ENCODE measurements at places on chromosomes 2 and 18. TPM values are rescaled to one million over a fixed set of nuclear protein-coding genes. Genes with fewer than 3 reads are reported as not detected.
A peak's percentile ranks its signal among the peaks of the same experiment; 100 is the strongest.

- DNase-seq: no peak
- no peaks in the 10 kb centered on the region for H3K36me3 ChIP-seq
- H3K27me3 ChIP-seq: peaks cover 3% of the 10 kb centered on the region
- no peak overlapping the region for H3K27ac ChIP-seq
Observed at GRCh38 chr2:191991442-191991841, 144.6 kb upstream of the CAVIN2 start.

The POTEI gene
- total RNA-seq: not detected

The REEP1 gene
- total RNA-seq: not detected

- no peak for DNase-seq
- no peaks in the 10 kb centered on the region for H3K36me3 ChIP-seq
- H3K27me3 ChIP-seq: peaks cover 21% of the 10 kb centered on the region
Observed at GRCh38 chr2:203470371-203470770, 64.7 kb downstream of the RAPH1 start.

DNA sequence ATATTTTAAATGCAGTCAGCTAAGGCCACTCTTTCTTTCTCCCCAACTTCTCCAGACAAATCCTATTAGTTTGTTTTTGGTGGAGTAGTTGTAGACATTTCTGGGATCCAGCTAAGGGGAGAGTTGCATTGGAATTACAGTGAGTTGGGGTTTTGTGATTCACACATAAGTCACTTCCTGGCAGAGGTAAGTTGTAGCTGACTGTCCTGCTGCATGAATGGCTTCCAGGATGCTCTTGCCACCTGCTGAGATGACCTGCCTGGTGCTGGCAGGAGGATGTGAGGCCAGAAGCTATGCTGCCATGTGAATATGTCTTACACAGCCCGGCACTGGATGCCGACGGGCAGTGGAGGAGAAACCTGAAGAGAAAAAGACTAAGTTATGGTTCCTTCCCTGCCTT is 243.7 kb downstream of the TDRD15 start:
- H3K36me3 ChIP-seq: no peaks in the 10 kb centered on the region
- no peak overlapping the region for H3K27ac ChIP-seq
- no peaks in the 10 kb centered on the region for H3K4me1 ChIP-seq
- DNase-seq: no peak
- H3K27me3 ChIP-seq: no peaks in the 10 kb centered on the region

The CYP27C1 gene
- total RNA-seq: not detected

The MATN3 gene
- total RNA-seq: not detected

- no peak overlapping the region for H3K27ac ChIP-seq
- H3K36me3 ChIP-seq: no peaks in the 10 kb centered on the region
- H3K4me1 ChIP-seq: no peaks in the 10 kb centered on the region
Observed at GRCh38 chr2:71831193-71831577, 316.5 kb downstream of the CYP26B1 start.

The STK39 gene
- 29.4 TPM for total RNA-seq

The PAX8 gene
- 1.6 TPM for total RNA-seq

The IL1B gene
- total RNA-seq: not detected

- DNase-seq: no peak
- peaks cover 19% of the 10 kb centered on the region for H3K36me3 ChIP-seq
Observed at GRCh38 chr2:190202604-190203003, 117.0 kb downstream of the HIBCH start.

DNA sequence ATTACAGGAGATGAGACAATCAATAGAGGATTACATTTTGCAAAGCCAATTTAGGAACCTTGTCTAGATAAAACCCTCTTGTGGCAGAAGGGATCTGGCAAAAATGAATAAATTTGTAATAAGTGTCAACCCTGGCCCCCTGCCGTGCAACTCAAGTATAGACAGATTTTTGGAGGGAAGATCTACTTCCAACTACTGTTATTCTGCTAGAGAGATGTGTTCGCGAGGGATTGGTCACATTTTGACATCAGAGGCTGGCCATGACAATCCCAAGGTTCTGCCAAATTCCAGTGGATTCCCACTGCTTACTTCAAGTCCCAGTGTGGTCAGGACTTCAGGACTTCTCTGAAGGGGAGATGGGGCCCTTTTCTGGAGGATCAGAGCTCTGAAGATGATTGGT is 192.6 kb downstream of the SH3RF3 start:
- H3K27me3 ChIP-seq: peaks cover 65% of the 10 kb centered on the region
- H3K4me3 ChIP-seq: no peak overlapping the region
- no peak for DNase-seq

DNA sequence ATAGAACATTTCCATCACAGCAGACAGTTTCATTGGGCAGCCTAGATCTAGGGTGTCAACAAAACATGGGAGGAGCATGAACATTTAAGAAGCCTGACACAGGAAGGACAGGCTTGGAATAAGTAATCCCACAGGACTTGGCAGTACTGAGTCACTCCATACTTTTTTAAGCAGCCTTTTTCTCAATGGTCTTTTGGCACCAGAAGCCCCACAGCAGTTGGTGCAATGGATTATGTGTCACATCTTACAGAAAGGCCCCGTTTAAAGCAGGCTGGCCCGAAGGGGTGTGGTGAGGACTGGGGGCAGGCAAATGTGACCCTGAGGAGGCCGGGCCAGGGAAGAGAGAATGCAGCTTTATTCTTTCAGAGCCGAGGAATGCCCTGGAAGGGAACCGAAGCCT is 26.6 kb downstream of the SPTBN1 start:
- H3K36me3 ChIP-seq: no peaks in the 10 kb centered on the region
- H3K27ac ChIP-seq: no peak overlapping the region
- no peak overlapping the region for H3K4me3 ChIP-seq
- no peak for DNase-seq
- no peaks in the 10 kb centered on the region for H3K4me1 ChIP-seq

The DSG4 gene
- not detected for total RNA-seq

DNA sequence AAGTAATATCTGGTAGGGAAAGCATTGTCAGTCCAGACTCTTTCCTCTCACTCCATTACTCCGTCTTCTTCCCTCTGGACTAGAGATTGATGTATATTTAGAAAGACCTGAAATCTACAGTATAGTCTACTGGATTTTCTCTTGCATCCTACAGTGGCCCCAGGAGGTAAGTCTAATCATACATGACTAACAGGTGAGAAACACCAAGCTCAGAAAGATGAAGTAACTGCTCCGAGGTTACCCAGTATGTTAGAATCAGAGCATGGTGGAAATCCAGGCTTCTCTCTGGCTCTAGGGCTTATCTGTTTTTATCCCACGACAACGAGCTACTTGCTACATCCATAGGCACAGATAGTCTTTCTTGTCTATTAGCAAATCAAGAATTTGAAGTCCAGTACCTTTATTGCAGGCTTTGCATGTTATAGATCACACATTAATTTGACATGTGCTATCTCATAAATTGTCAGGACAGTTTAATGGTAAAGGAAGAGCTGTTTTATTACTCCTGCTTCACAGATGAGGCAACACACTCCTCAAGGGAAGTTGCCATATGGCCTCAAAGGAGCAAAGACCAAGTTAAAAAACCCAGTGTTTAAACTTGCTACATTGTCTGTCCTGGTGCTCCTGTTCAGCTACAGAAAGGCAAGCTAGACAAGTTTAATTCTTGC is 484.3 kb downstream of the THSD7B start:
- no peak for DNase-seq
- H3K27me3 ChIP-seq: no peaks in the 10 kb centered on the region
- H3K27ac ChIP-seq: no peak overlapping the region
- H3K36me3 ChIP-seq: no peaks in the 10 kb centered on the region
- no peaks in the 10 kb centered on the region for H3K4me1 ChIP-seq

DNA sequence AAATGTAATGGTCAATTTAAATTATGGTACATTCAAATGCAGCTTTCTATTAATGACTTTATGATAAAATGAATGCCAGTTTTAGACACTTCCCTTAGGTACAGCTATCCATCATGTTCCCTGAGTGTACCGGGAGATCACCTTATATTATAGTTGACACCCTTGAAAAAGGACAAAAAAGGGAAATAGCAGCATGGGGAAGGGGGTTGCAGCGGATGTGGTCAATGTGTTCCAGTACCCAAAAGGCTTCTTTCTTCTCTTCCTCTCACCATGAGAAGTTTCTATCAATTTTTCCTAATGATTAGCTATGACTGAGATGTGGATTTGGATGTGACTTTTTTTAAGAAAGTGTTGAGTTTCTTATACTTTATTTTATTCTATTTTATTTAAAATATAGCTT is 154.4 kb downstream of the CCDC85A start:
- H3K27ac ChIP-seq: no peak overlapping the region
- H3K27me3 ChIP-seq: no peaks in the 10 kb centered on the region
- no peaks in the 10 kb centered on the region for H3K4me1 ChIP-seq
- H3K36me3 ChIP-seq: no peaks in the 10 kb centered on the region
- no peak for DNase-seq

DNA sequence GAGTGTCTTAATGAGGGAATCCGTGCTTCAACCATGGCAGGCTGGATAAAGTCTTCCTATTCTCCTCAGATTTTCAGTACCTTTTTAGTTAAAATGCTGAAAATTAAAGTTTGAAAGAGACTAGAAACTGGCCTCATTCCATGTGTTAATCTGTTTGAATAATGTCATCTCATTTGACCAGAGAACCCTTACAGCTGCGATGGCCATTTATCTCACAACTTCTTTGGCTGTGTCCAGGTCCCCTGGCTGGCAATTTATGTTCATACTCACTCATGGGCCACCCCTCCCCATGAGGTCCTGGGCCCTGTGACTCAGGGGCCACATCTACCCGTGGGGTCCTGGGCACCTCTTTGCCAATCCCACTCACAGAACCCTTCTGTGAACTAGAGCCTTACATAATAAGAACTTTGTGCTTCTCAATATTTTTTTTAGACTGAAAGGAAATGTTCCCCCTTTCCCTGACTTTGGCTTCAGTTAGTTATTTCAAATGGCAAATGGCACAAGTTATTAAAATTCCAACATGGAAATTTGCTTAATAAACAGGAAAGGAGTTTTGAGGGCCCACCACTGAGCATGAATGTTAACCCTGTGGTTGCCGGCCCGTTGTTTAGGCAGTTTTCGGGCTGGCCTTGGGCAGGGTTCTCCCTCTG is 134.6 kb downstream of the UXS1 start:
- no peak overlapping the region for H3K4me3 ChIP-seq
- DNase-seq: no peak
- peaks cover 5% of the 10 kb centered on the region for H3K36me3 ChIP-seq
- H3K27ac ChIP-seq: peak overlapping the region; percentile 92
- peaks cover 55% of the 10 kb centered on the region for H3K4me1 ChIP-seq
- peaks cover 7% of the 10 kb centered on the region for H3K27me3 ChIP-seq

The SNED1 gene
- 3.6 TPM for total RNA-seq

The STAT4 gene
- 109 TPM for total RNA-seq

- H3K4me3 ChIP-seq: no peak overlapping the region
- no peaks in the 10 kb centered on the region for H3K36me3 ChIP-seq
- no peak overlapping the region for H3K27ac ChIP-seq
- peaks cover 49% of the 10 kb centered on the region for H3K27me3 ChIP-seq
- DNase-seq: no peak
Observed at GRCh38 chr18:12283256-12283655, 24.8 kb upstream of the TUBB6 start.

GRCh38 chr18:25247725-25248124 is 104.2 kb downstream of the ZNF521 start:
- no peaks in the 10 kb centered on the region for H3K4me1 ChIP-seq
- H3K36me3 ChIP-seq: no peaks in the 10 kb centered on the region
- DNase-seq: no peak
- H3K27me3 ChIP-seq: no peaks in the 10 kb centered on the region

- no peak overlapping the region for H3K27ac ChIP-seq
- no peaks in the 10 kb centered on the region for H3K36me3 ChIP-seq
- no peak overlapping the region for H3K4me3 ChIP-seq
- DNase-seq: no peak
- no peaks in the 10 kb centered on the region for H3K4me1 ChIP-seq
Observed at GRCh38 chr2:150619607-150620330, 132.3 kb upstream of the RND3 start.

- H3K4me1 ChIP-seq: peaks cover 14% of the 10 kb centered on the region
- peaks cover 59% of the 10 kb centered on the region for H3K27me3 ChIP-seq
- no peak for DNase-seq
Observed at GRCh38 chr2:222424729-222425671, 657 bp downstream of the SGPP2 start.

GRCh38 chr2:112163541-112163981 is 25.4 kb downstream of the FBLN7 start:
- H3K36me3 ChIP-seq: no peaks in the 10 kb centered on the region
- DNase-seq: no peak
- peaks cover 6% of the 10 kb centered on the region for H3K4me1 ChIP-seq
- no peak overlapping the region for H3K4me3 ChIP-seq
- H3K27me3 ChIP-seq: no peaks in the 10 kb centered on the region

DNA sequence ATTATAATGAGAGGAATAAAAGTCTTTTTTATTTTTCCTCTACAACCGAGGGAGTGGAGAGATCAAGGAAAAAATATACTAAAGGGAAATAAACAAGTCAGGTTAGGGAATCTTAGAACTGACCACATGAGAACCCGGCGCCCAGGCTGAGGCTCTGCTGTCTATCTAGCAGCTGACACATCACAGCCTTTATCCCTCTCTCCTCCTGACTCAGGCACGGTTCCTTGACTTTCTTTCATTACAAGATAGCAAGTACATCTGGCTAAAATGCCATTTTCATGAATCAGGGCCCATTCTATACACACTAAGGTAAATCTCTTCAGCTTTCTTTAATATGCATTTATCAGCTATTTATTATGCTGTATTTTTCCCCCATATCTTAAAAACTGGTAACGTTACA is 296.0 kb downstream of the TMX3 start:
- no peaks in the 10 kb centered on the region for H3K4me1 ChIP-seq
- H3K27ac ChIP-seq: no peak overlapping the region
- DNase-seq: no peak

The ACTG2 gene
- total RNA-seq: not detected

- H3K27me3 ChIP-seq: no peaks in the 10 kb centered on the region
- H3K36me3 ChIP-seq: no peaks in the 10 kb centered on the region
- H3K4me3 ChIP-seq: no peak overlapping the region
- DNase-seq: no peak
- H3K4me1 ChIP-seq: no peaks in the 10 kb centered on the region
- no peak overlapping the region for H3K27ac ChIP-seq
Observed at GRCh38 chr2:208541461-208541988, 134.9 kb downstream of the PTH2R start.

The CCDC74A gene
- 4.6 TPM for total RNA-seq

The HPCAL1 gene
- total RNA-seq: 29.0 TPM

DNA sequence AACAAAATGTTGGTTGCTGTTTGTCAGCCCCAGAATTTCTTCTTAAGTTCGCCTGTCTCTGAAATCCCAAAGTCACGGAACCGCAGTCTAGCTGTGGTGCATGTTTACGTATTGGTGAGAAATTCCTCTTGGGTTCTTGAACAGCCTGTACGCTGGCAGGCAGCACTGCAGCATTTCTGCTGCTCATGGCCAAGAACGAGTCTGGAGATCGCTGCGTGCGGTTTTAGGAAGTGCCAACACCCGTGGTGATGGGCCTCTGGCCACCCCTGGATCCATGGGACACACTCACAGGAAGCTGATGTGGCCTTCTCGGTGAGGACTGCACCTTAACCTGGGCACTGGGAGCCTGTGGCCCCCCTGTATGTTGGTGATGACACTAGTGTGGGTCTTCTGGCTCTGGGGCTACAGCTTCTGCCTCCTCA is 23.7 kb downstream of the ASB1 start:
- no peak overlapping the region for H3K4me3 ChIP-seq
- peaks cover 3% of the 10 kb centered on the region for H3K27me3 ChIP-seq
- peaks cover 4% of the 10 kb centered on the region for H3K4me1 ChIP-seq
- no peak overlapping the region for H3K27ac ChIP-seq
- no peak for DNase-seq

The LAMA3 gene
- not detected for total RNA-seq

The SERPINB7 gene
- total RNA-seq: not detected

- H3K4me1 ChIP-seq: no peaks in the 10 kb centered on the region
- peaks cover 54% of the 10 kb centered on the region for H3K27me3 ChIP-seq
- DNase-seq: no peak
- no peak overlapping the region for H3K4me3 ChIP-seq
Observed at GRCh38 chr2:38233231-38233983, 143.7 kb downstream of the ATL2 start.

Data from activated CD8-positive, alpha-beta memory T cell treated with anti-CD3 and anti-CD28 coated beads, Interleukin-2, amount 10 ng/mL, durations not matched to agents 7 days and 5 days (primary cell).